ENCODE measurements at places on chromosomes 1 and 21. TPM values are rescaled to one million over a fixed set of nuclear protein-coding genes. Genes with fewer than 3 reads are reported as not detected.

GRCh38 chr1:8063298-8064036 is 37.4 kb upstream of the ERRFI1 start:
- peak; percentile 25 for DNase-seq

GRCh38 chr1:164803366-164803765 is 244.4 kb downstream of the PBX1 start:
- DNase-seq: no peak

The HENMT1 gene
- 15.9 TPM for total RNA-seq

- no peak for DNase-seq
These were observed 14.1 kb downstream of the DPYD start for GRCh38 chr1:97906567-97907241.

Measured in glutamatergic neuron (in vitro differentiated cells).